Stimulated activated CD4-positive, alpha-beta T cell treated with anti-CD3 and anti-CD28 coated beads, Interleukin-1b, Interleukin-23, amount 100 ng/mL, for 1 hour (primary cell): ENCODE measurements at places on chromosomes 11 and 22.

DNA sequence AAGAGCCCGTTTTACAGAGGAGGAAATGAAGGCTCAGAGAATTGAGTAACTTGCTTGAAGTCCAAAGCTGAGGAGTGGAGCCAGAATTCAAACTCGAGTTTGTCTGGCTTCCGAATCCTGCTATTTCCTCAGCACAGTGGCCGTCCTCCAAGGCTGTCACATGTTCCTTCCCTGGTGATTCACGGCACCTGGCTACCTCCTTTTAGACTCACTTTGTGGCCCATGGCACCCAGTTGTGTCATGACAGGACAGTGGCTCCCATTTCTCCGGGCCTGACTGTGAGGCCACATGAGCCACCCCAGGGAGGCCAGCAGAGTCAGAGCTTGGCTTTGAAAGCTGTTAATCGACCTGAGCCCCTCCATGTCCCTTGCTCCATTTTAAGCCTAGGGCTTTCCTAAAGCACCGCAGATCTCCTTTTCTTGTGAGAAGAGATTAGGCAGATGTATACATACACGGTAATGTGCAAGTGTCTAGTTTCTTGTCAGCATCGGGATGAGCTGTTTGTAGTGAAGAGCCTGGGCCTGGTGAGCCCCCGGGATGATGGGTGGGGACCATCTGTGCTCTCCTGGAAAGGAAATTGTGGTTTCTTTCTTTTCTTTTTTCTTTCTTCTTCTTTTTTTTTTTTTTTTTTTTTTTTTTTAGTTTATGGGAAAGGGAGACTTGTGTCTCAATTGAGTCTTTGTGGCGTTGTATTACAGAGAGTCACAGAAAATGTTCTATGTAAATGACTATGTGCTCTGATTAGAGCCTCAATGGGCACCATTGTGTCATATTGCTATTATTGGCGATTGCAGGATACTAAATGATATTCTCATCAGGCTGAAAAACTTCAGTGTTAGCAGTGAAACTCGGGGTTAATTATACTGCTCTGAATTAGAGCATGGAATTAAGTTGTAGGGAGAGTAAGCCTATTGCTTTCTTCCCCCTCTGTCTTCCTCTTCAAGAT, 54.8 kb downstream of the PTPRJ start:
- DNase-seq = no peak

- no peak for DNase-seq
These were observed 9.0 kb upstream of the FTH1 start for GRCh38 chr11:61976420-61976800.

DNA sequence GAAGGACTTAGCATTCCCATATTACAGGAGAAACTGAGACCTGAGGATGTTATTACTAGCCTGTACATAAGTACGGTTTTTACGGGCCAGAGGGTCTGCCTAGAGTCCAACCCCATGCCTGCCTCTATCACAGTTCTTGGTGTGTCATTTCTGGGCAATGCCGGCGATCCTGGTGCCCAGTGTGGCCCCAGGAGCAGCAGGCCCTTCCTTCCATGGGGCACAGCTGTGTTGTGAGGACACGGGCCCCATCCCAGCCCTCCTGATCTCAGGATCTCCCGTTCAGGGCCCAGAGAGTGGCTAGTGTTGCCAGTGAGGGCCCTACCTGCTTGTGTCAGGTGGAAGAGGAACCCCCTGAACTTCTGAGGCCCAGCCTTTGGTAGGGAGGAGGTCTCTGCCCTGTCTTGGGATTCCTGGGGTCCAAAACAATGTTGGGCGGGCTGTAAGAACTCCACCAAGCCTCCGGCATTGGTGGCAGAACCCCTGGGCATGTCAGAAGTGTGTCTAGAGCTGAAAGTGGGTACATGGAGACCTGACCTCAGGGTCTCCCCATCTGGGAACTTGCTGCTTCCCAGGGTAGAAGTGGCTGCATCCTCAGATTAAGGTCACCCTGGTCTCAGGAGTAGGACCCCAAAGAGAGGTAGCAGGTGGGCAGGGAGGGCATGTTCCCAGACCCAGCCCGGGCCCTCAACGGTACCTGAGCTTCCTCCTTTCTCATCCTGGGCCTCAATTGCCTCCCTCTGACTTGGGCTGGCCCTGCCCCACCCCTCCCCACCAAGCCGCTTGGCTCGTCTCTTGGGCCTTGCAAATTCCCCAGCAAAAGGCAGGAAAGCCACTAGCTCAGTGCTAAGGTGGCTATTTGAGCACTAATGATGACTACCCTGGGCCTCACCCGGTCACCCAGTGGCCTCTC, 74.6 kb upstream of the KCNQ1OT1 start:
- DNase-seq = no peak

GRCh38 chr22:27715106-27715505, 86.5 kb downstream of the MN1 start:
- no peak for DNase-seq

- no peak for DNase-seq
These were observed 10.2 kb downstream of the MADD start for GRCh38 chr11:47280099-47280498.

DNA sequence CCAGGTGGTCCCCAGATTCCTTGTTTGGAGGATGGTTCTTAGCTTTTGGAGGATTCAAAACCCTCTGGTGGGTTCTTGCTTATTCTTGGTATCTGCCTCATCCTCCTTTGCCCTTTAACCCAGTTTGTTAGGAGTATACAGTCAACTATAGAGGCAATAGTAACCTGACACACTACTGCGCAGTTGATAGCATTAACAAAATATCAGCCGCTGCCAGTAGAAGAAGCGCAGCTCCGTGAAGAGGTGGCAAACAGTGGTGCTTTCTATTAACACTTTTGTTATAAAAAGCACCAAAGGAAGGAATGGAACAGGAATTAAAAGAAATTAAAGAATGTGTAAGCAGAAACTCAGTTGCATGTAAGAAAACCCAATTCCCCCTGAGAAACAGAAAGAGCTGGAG, 29.3 kb downstream of the SLC22A25 start:
- no peak for DNase-seq

GRCh38 chr11:66604155-66604554, 11.2 kb downstream of the CCS start:
- no peak for DNase-seq

DNA sequence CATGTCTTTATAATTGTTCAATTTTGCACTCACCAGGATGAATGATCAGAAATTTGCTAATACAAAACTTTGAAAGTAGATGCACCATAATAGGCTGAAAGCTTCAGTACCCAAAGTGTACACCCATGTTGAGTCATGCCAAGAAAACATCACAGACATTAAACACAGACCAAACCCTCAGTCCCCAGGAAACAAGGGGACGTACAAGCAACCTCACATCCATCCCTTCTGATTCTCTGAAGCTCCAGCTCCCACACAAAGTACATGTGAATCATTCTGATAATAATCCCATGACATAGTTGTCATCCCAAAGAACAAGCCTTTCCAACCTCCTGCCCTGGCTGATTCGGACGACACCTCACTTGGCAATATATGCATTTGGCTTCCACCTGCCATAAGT, 183.8 kb downstream of the SNX19 start:
- DNase-seq = no peak

GRCh38 chr11:81388326-81388725, 1345.3 kb downstream of the FAM181B start:
- no peak for DNase-seq

DNA sequence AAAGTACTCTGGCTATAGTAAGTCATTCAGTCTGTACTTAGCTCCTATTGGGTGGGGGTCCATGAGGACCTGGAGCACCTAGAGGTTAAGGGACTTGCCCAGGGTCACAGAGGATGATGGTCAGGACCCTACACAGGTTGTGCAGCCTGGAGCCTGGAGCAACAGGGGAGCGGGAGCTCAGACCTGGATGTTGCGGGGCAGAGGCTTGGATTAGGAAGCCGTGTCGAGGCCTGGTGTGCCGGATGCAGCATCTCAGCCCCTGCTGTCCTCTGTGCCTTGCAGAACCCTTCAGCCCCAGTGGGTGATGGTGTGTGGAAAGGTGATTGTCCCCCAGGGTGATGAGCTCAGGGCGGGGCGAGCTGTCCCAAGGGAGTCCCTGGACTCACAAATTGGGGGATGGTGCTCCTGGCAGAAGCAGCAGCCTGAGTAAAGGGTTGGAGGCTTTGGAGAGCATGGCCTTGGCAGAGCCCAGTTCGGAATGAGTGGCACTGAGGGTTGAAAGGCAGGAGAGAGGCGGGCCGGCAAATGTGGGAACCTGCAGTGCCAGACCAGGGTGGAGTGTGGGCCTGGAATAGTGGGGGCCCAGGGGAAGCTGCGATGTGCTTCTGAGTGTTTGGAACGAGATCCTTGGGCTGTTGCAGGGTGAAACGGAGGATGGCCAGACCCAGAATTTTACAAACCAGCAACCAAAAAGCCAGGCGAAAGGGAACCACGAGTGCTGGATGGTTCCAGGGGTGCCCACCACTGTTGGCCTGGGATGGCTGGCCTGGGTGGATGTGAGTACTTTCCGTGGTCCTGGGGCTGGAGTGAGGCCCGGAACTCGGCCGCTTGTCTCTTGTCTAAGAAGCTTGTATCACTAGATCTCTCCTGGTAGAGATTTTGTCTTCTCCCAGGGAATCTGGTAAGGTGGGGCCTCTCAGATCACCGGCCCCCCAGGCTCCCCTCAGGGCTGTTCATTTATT, 2.9 kb downstream of the TPCN2 start:
- no peak for DNase-seq

GRCh38 chr11:93604008-93604660, 57.3 kb upstream of the CEP295 start:
- DNase-seq = no peak

DNA sequence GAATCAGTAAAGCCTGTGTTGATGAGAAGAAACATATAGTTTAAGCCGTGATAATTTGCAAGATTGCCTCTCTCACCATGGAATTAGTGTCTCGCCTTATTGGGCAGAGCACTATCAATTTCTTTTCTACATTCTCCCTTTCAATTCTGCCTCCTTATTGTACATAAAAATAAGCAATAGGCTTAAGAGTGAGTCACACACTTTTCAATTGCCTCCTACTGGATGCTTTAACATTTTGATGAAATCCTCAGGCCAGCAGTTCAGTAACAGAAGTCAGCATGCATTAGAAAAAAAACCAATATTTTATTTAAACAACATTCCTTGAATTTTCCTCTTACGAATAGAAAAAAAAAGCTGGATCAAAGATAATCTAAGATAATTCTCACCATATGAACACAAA, 33.8 kb upstream of the VWA5A start:
- no peak for DNase-seq

GRCh38 chr11:132200353-132200936, 830.0 kb downstream of the NTM start:
- DNase-seq = no peak

- DNase-seq = no peak
These were observed 17.6 kb downstream of the CHST1 start for GRCh38 chr11:45647786-45648185.

DNA sequence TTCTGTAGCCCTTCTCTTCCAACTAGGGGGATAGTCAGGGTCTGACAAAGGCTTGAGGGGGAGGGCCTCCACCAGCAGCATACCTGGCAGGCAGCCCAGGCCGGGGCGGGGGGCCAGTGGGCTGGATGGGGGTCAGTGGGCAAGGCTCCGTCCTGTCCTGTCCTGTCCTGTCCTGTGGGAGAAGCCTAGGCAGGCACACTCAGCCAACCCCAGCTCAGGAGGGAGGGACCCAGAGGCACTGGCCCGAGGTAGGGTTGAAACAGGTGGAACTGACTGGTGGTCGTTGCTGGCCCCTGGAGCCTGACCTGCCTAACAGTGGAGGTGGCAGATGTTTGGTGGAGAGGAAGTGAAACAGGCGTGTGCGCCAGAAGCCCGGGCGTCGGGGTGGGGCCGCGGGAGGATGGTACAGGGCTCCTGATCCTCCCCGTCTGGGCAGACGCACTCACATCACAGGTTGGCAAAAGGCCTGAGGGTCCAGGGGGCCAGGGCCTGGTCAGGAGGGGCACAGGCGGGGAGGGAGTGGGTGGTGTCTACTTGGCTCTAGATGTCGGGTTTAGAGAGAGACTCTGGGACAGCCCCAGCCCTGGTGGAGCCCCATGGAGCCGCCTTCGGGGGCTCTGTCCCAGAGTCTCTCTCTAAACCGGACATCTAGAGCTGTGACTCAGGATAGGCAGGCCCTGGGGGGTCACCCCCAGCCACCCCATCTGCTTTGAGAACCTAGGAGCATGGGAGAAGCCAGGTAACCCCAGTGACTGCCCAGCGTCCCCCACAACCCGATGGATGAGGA, 32.5 kb upstream of the GRAMD4 start:
- no peak for DNase-seq

- DNase-seq = no peak
These were observed 3.4 kb downstream of the SIK2 start for GRCh38 chr11:111605681-111606080.

GRCh38 chr11:57475671-57476046, 15.3 kb downstream of the RTN4RL2 start:
- DNase-seq = no peak
